ENCODE measurements at places on chromosomes 2 and 18.

DNA sequence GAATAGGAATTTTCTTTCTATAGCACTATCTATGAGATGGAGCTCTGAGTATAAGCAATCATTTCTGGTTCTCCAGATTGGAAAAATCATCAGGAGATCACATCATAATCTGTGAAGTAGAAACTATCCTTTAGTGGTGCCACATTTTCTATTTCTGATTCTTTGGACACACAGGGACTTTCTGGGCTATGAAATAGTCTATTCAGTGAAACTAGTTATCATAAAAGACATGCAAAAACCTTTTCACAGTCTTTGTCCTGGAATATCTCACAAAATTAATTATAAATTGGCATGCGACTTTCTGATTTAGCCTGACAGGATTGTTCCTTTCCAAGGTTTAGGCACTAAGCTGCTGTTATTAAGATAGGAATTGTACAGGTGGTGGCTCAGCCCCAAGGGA lies 428.6 kb downstream of the DLGAP1 start:
- no peak for DNase-seq

- DNase-seq: no peak
Observed at GRCh38 chr2:44952143-44952805, 10.8 kb downstream of the SIX3 start.

DNA sequence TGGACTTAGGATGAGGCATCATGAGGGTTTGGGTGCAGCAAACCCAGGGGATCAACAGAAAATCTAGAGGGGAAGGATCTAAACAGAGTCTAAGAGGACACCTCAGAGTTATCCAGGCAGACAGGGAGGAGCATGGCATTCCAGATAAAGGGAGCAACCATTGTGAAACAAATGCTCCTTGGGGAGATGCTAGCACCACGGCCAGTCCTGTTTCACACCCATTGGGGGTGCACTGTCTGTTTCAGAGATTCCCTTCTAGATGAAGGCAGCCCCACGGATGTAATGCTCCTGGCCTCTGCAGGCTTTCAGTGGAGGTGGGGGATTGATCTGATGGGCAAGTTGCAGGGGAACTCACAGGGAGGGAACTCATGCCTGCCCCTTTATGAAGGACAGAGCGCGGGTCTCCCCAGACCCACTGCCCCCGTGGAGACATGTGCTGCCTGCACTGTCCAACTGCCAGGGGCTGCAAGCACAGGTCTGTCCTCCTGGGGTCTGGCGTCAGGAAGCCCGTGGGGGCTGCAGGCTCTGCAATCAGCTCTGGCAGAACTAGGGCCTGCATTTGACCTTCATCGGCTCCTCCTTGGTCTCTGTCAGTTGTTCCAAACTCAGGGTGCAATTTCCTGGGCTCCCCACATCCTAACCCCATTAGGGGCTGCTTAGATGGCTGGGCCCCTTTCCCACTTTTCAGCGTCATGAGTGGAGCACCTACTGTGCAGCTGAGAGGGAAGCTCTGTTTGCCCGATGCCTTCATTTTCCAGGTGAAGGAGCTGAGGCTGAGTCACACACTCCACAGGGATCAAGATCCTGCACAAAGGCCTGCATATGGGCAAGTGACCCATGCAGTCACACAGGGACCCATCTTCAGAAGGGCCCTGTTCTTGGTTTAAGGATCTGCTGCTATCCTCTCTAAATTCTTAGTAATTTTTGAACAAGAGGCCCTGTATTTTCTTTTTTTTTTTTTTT lies 163.4 kb downstream of the ARL4C start:
- no peak for DNase-seq

DNA sequence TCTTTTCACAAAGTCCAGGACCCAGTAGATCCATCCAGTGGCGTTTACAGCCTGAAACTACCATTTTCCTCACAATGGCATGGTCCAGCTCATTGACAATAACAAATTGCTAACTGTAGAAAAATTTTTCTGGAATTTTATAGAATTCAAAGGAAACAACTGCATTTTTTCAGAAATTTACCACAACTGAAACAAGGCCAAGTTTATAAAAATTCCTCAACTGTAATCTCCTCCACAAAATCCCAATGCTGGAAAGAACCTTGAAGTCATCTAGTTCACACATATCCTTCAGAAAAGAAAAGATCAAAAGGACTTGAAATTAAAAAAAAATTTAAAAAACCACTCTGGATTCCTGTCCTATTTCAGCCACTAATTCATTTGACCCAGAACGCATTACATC lies 226.0 kb upstream of the CTAGE1 start:
- no peak for DNase-seq

GRCh38 chr18:35096677-35097011 lies 55.4 kb downstream of the MAPRE2 start:
- no peak for DNase-seq

- DNase-seq: no peak
Observed at GRCh38 chr2:133599211-133599803, 31.0 kb upstream of the NCKAP5 start.

- DNase-seq: no peak
Observed at GRCh38 chr18:22691946-22692710, 241.0 kb upstream of the RBBP8 start.

DNA sequence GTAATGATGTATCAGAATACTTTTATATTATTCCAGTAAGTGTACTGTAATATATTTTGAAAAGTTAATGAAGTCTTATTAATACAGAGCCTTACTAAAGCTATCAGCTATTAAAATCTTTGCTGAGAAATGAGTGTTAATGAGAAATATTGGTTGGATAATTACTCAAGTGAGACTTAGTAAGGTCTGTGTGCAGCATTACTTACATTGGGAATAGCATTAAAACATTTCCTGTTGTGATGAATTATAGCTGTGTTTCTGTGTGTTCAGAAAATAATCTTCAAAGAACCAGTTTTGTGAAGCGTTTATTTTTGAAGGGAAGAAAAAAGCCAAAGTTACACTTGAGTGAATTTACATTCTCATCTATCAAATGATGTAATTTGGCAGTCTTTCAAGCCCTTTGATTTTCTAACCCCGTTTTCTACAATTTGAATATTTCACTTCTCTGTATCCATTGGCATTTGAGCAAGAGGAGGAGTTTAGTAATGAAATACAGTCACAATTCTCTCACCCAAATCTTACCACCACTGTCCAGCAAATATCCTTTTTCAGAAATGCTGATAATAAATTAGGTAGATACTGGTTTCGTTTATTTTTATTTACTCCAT lies 123.5 kb upstream of the BOD1L2 start:
- DNase-seq: no peak

- no peak for DNase-seq
Observed at GRCh38 chr2:201182650-201183364, at the start of gene CASP10. Gene CASP10 (plus strand): TSS chr2:201183141. CDS start chr2:201185778, 2,637 bp downstream.

- no peak for DNase-seq
Observed at GRCh38 chr18:48622911-48623431, 84.1 kb downstream of the CTIF start.

GRCh38 chr2:27545348-27546141 lies 37.3 kb upstream of the ZNF512 start:
- DNase-seq: no peak

- DNase-seq: no peak
Observed at GRCh38 chr2:23386339-23387220, 1.6 kb downstream of the KLHL29 start.

- DNase-seq: no peak
Observed at GRCh38 chr18:56000041-56000440, 412.0 kb upstream of the TCF4 start.

DNA sequence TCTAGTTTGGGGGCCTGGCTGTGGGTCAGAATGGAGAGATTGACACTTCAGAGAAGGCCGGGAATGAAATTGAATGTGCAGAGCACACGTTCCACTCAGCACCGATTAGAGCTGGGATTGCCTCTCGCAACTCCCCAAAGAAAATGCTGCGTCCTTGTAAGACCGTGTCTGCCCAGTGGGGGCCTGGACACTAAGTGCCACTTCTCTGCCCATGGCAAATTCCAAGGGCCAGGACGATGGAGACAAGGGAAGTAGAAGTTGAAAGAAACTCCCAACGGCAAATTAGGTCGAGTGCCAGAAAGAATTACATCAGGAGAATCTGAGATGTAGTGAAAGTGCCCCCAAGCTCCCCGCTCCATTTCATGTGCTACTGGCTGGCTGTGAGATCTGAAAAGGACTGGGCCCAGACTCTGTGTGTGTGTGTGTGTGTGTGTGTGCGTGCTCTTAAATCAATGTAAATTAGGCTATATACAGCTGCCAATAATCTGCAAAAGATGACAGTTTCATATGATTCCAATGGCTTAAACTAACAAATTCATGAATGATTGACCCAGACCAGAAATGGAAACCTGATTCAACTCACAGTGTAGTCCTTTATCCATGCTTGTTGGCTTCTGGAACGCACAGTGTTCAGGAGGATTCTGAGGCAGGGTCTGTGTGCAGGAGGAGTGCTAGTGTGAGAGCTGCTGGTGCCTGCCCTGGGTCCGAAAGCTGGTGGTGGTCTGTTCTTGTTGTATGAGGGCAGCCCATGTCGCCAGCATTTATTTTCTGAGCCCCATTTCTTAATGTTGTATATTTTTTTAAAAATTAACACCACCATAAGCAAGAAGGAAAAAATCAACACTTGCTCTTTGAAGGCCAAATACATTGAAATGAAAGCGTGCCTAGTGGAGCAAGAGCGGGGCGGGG lies 234.3 kb downstream of the AGAP1 start:
- no peak for DNase-seq

DNA sequence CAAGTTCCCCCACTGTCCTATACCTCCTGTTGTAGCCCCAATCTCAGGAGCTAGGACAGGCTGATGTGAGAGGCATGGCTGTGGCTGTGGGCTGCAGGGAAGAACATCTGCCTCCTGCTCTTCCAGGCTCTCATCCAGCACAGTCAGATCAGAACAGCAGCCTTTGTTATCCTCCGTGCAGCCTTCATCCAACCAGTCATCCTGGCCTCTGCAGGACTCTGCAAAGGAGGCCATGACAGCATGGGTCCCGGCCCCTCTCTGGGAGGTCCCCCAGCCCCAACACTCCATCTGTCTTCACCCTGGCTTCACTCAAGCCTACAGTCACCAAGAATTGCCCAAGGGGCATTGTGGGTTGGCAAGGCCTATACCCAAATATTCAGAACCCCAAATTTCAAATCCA lies 223.2 kb upstream of the COPS8 start:
- no peak for DNase-seq

- DNase-seq: no peak
Observed at GRCh38 chr2:112290088-112290487, 14.7 kb downstream of the ZC3H6 start.

- peak; percentile 73 for DNase-seq
Observed at GRCh38 chr18:45690975-45691815, 32.8 kb upstream of the SLC14A1 start.

GRCh38 chr2:2121887-2122286 lies 209.2 kb downstream of the MYT1L start:
- no peak for DNase-seq

DNA sequence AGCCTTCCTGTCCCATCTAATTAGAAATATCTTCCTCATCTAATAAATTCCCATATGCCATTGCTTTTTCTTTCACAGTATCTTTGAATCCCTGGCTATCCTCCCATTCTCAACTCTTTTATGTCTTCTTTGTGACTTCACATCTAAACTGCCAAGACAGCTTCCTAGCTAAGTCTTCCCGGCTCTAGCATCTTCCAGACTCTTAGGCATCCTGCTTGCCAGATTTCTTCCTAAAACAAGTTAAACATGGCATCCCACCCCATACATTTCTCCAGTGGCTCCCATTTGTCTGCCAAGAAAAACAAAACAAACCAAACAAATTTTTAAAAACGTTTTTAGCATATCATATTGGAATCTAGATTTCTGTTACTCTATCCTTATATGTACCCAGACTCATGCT lies 751.9 kb downstream of the MBD2 start:
- no peak for DNase-seq

DNA sequence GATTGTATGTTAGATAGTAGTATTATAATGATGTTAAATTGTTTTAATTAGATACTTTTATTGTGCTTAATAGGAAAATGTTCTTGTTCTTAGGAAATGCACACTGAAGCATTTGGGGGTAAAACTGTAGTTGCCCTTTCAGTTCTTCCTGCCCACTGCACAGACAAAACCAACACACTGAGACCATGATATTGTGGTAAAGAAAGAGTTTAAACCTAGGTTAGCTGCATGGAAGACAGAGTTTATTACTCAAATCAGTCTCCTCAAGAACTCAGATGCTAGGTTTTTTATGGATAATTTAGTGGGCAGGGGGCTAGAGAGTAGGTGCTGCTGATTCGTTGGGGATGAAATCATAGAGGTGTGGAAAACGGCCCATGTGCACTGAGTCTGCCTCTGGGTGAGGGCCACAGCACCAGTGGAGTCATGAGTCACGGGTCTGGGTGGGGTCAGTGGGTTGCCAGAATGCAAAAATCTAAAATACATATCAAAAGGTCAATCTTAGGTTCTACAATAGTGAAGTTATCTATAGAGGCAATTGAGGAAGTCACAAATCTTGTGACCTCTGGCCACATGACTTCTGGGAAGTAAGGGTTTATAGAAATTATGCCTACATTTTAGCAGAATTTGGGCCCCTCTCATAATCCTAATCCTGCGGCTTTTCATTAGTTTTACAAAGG lies 283.4 kb upstream of the FBXO11 start:
- no peak for DNase-seq

DNA sequence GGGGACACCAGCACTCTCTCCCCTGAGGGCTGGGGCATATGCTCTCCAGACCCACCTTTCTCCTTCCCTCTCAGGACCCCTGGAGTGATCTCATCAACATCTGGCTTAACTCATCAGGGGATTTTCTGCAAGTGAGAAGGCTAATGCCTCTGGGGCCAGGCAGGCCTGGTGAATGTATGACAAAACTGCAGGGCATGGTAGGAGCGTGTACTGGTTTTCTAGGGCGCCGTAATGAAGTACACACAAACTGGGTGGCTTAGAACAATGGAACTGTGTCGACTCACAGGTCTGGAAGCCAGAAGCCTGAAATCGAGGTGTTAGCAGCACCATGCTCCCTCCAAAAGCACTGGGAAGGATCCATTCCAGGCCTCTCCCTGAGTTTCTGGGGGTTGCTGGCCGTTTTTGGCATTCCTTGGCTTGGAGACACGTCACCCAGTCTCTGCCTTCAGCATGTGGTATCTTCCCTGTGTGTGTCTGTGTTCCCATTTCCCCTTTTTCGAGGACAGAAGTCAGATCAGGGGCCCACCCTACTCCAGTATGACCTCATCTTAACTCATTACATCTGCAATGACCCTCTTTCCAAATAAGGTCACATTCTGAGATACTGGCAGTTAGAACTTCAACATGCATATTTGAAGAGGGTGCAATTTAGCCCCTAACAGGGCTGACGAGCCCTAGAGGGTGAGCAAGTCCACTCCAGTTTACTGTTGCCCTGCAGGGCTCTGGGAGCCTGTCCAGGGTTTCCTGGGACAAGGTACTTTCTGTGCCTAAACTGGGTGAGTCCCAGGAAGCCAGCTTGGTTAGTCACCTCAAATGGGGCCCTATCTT lies 45.5 kb upstream of the CAB39 start:
- no peak for DNase-seq

- DNase-seq: no peak
Observed at GRCh38 chr2:138777996-138778395, 2.2 kb downstream of the NXPH2 start.

Data from activated CD4-positive, alpha-beta T cell treated with anti-CD3 and anti-CD28 coated beads, Interleukin-2, amount 50 U/mL, for 4 hours (primary cell).